HS-27A (cell line): ENCODE measurements at places on chromosomes 12 and 14.

- DNase-seq: no peak
Observed at GRCh38 chr12:63354969-63355368, 204.0 kb upstream of the AVPR1A start.

DNA sequence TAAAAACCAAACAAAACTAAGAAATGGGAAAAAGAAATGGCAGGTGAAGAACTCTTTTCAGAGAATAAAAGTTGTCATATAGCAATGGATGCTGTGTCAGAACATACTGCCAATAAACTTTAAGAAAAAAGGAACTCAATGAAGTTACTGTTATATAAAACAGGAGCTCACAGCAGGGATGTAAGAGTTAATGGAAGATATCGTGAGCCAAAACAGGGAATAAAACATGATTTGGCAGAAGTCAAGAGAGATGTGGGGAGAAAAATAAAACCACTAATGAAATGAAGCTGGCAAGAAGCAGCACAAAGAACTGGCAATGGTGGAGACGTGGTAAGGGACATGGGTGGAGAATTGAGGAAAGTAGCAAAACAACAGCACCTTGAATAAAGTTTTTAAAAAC is 61.0 kb downstream of the TAOK3 start:
- DNase-seq: no peak

GRCh38 chr12:102024765-102025164 is 37.0 kb downstream of the WASHC3 start:
- DNase-seq: no peak

GRCh38 chr12:47610686-47611252 is 95.1 kb downstream of the RPAP3 start:
- DNase-seq: no peak

GRCh38 chr14:103340480-103341212 is 6.6 kb downstream of the EIF5 start:
- DNase-seq: no peak
